ENCODE measurements at places on chromosomes 6 and 20.
A peak's percentile ranks its signal among the peaks of the same experiment; 100 is the strongest.

DNA sequence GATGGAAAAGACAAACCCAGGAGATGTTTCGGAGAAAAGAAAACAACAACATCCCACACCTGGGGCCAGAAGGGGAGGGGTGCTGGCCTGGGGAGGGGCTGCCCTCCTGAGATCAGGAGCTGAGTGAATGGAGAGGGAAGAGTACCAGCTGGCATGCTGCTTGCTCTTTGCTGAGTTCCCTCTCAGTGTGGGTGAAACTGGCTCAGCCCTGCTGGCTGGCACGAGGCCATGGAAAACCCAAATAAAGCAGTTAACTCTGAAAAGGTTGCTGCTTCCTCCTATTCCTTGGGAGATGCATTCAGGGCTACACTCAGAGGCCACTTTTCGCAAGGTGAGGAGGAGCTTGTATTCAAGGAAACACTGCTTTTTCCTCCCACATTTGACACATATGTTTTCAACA lies 8.0 kb upstream of the KCNK16 start:
- no peak for DNase-seq

DNA sequence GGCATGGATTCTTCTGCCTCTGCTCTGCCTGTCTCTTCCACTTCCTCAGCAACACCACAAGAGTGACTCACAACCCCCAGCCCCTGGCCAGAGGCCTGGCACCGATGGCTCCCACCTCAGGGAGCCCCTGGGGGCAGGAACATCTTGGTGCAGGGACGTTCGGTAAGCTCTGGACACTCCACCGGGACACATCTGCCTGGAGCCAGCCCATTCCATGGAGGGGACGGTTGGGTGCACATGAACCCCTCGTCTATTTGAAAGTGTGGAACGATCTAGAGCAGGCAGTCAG lies 246.5 kb downstream of the ERMARD start:
- DNase-seq: no peak

DNA sequence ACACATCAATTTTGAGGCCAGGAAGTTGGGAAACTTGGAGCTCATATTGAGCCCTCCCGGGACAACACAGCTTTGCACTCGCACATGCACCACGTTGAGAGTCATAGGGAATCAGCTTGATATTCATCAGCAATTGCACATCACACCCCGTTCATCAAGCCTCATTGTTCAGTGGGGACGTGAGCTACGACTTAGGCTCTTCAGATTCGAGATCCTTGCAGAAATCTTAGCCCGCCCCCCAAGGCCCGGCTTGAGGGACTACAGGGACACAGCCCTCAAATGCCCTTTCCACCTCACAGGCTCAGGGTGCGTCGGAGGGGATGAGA lies 93.0 kb upstream of the MAFB start:
- DNase-seq: no peak

- no peak for DNase-seq
These were observed 32.9 kb downstream of the AHI1 start for GRCh38 chr6:135464634-135465033.

DNA sequence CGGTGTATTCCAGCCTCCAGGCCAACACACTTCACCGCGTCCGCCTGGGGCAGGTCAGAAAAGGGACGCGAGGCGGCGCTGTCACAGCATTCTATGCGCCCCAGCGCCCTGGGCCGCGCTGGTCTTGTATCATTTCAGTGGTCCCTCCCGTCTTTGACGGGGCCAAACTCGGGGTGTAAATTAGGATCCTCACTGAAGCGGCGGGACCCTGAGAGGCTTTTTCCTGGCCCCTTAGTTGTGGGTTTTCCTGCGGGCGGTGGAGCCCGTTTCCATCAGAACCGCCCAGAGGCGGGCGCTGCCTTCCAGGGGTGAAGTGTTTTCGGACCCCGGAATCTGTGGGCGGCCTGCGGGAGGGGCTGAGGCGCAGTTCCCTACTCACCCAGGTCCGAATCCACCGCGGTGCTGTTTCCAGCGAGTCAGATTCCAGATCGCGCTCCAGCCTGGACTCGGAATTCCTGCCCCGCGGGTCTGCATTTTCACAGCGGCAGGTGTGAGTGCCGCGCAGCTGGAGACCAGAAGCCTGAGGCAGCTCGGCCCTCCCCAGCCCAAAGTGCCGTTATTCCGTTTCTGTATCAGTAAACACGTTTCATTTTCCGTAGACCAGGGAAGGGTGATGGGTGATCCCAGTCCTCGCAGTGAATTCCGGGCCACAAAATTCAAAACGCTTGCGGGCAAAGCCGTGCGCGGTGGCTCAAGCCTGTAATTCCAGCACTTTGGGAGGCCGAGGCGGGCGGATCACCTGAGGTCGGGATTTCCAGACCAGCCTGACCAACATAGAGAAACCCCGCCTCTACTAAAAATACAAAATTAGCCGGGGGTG lies 3.9 kb upstream of the MICB start:
- peak; percentile 85 for DNase-seq

GRCh38 chr6:130670142-130670541 lies 157.1 kb upstream of the SMLR1 start:
- no peak for DNase-seq

DNA sequence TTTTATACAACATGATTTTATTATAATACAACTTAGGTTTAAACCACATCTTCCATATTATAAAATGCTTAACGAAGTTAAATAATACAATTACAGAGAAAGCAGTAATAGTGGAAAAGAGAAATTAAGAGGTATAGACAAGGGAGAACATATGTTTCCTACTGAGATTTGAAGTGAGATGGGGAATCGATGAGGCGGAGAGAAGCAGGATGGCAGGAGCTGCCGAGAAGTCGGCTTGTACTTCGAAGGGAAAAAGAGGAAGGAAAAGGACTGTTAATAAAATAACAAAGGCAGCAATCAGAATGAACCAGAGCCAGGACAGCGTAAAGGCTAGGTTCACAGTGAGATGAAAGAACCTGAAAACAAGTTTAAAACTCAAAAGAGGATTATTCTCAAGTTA lies 15.4 kb downstream of the FBXL4 start:
- no peak for DNase-seq

- no peak for DNase-seq
These were observed 744 bp downstream of the VSX1 start for GRCh38 chr20:25081065-25081729.

DNA sequence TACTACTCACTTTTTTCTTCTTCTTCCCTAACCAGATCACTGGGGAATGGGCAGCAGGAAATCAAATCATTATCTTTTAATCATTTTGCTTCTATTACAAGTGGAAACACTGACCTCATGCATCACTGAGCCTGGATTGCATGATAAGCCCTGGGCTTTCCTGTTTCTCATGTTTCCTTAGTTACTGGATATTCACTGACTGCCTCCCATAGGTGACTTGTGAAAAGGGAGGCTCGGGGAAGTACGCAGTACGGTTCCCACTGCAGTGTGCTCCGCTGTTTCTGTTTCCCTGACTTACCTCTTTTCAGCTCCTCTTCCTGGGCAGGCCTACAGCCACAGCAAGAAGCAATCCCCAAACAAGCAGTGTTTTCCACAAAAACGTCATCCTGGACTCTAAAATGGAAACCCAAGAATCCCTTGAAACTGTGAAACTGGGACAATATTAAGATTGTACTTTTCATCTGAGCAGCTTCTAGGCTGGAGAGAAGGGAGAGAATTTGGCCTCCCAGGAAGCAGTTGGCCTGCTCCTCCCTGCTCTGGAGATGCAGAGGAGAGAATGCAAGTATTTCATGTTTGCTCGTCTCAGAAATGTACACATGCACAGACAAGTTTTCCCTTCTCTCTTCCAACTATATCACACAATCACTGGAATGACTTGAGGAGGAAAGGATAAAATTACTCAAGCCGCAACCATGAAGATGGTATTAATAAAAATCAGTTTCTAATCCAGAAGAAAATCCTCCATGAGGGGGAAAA lies 13.1 kb downstream of the BTNL2 start:
- DNase-seq: peak; percentile 5

DNA sequence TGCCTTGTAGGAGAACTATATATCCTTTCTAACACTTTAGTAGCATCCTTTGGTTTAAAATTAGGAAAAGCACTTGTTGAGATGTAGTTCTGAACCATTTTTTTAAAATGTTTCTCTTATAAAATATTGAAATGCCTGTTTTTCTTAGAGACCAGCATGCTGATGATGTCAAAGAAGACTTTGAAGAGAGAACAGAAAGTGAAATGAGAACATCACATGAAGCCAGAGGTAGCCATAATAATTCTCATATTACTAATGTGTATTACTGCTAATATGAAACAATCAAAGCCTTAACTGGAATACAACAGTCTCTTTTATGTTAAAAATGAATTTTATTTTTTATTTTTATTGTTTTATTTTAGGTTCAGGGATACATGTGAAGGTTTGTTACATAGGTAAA lies 102.0 kb downstream of the SAMD3 start:
- no peak for DNase-seq

DNA sequence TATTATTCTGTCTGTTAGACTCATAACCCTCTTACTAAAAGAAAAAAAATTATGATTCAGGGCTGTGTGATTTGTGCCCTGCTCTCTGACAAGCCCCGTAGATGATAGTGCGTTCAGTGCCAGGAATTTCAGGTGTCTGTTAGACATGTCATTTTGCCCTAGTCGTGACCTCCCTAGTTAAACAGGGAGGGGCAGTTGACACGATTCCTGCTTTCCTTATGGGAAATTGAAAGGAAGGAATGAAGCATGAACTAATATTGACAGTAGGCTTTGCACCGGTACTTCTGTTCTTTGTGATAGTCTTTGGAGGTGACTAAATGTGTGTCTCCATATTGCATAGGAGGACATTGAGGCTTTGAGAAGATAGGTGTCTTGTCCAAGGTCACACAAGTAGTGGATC lies 26.3 kb downstream of the RPRD1B start:
- no peak for DNase-seq

DNA sequence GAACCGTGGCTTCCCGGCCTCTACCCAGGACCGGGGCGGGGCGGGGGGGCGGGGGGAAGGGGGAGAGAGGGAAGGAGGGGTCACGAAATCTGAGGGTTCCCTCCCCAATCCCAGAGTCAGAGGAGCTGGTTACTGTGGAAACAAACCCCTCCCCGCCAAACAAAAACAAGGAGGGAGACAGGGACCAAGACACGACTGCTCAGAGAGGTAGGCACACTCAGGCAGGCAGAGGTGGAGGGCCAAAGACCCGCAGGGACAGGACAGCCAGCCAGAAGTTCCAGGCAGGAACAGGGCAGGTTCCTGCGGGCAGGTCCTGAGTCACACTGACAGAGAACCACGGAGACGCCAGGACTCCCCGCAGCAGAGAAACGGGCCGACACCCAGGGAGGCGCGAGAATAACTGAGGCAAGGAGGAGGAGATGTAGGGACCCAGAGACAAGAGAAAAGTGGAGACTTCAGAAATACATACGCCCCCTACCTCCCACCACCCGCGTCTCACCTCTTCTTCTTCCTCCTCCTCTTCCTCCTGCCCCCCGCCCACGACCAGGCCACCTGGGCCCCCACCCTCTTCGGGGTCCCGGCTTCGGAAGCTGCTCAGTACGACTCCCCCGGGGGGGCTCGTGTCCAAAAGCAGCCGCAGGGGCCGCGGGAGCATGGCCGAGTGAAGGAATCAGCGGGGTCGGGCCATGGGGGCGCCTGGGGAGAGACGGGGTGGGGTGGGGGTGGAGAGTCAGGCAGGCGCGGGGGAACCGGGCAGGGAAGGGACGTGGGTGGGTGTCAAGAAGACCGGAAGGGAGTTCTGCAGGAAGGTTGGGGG lies 578 bp downstream of the RGL2 start:
- DNase-seq: peak; percentile 86

GRCh38 chr6:219019-219570 lies 73.2 kb upstream of the DUSP22 start:
- DNase-seq: no peak

DNA sequence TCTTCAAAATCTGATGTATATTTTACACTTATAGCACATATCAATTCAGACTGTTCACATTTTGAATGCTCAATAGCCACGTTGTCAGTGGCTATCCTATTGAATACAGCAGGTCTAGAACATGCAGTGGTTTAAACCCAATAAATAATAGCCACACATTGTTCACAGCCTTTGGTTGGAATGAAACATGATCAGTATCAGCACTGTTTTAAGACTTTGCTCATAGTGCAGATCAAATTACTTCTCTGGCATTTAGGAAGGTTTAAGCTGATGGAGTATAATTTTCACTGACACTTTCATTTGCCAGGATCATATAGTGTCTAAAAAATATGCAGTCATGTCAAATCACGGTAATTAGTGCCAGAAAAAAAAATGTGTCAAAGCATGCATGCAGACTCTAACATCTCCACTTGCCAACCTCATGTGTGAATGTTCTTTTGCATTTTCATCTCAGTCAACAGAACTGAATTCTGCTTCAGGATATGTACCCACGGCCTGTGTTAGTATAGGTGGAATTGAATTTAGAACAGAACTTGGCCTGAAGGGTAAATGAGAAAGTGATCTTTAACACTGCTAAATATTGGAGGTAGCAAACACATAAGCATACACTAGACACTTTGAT lies 184.1 kb downstream of the SLC24A3 start:
- no peak for DNase-seq

DNA sequence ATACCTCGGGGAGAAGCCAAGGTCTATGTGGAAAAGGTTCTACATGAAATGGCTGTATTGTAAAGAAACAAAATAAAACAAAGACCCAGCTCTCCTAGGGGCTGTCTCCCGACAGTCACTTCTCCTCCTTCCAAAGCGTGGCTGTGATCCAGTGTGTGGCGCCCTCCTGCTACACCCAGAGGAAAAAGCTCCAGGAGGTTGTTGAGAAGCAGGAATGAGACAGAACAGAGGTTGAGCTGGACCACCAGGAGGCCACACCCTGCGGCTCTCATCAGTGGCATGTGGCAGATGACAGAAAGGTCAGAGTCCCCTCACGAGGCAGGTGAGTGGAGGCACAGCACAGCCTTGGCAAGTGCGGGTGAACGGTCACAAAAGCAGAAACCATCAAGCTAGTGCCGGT lies 236.0 kb downstream of the TBXT start:
- DNase-seq: no peak

DNA sequence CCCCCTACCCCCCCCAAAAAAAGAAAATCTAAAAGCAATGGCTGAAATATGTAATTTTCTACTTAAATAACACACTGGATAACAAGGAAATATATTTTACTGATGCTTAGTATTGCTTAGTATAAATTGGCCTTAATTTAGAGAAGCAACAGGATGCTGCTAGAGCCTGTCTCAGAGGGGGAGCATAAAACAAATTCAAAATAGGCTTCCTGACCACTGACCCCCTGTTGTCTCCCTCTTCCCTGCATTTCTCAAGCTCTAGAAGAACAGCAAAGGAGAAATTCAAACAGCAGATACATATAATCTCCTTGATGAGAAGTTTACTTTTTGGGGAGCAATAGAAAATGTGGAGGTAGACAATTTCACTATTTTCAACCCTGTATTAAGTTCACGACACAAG lies 631.1 kb upstream of the GJE1 start:
- DNase-seq: no peak

GRCh38 chr6:92723390-92723931 lies 695.9 kb downstream of the EPHA7 start:
- DNase-seq: no peak

DNA sequence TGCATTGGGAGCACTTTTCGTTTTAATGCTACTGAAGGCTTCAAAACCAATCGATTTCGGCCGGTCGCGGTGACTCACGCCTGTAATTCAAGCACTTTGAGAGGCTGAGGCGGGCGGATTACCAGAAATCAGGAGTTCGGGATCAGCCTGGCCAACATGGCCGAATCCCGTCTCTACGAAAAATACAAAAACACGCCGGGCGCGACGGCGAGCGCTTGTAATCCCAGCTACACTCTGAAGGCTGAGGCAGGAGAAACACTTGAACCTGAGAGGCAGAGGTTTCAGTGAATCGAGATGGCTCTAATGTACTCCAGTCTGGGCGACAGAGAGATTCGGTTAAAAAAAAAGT lies 58.4 kb downstream of the TRIM38 start:
- DNase-seq: no peak

- DNase-seq: no peak
These were observed 163.2 kb upstream of the BTBD3 start for GRCh38 chr20:11754451-11754850.
